T follicular helper cell (primary cell): ENCODE measurements at places on chromosomes 16 and 17.

- DNase-seq = peak; percentile 86
Observed at GRCh38 chr16:84819644-84820304, at the start of gene CRISPLD2. Gene CRISPLD2 (plus strand): TSS chr16:84819985. CDS start chr16:84838496, 18,511 bp downstream.

DNA sequence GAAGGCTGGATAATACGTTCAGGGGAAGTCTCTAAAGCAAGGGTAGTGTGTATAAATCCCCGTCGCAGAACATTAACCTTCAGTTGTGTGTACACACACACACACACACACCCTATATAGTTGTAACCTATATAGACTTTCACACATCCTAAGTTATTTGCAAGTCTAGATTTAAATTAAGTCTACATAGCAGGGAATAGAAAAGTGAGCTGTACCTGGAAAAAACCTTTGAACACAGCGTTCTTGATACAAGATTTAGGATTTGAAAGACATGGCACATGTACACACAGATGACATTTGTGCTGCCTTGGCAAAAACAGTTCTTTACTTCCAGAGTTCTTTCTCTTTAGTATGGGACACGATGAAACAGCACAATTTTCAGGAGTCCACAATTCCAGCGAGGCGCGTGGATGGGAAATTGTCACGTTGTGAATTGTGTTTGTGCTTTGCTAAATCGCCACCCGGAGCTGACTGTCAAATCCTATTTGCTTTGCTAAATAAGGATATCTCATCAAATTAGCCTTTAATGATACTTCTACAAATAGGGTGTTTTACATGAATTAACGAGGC, 233.9 kb downstream of the MRTFB start:
- no peak for DNase-seq

DNA sequence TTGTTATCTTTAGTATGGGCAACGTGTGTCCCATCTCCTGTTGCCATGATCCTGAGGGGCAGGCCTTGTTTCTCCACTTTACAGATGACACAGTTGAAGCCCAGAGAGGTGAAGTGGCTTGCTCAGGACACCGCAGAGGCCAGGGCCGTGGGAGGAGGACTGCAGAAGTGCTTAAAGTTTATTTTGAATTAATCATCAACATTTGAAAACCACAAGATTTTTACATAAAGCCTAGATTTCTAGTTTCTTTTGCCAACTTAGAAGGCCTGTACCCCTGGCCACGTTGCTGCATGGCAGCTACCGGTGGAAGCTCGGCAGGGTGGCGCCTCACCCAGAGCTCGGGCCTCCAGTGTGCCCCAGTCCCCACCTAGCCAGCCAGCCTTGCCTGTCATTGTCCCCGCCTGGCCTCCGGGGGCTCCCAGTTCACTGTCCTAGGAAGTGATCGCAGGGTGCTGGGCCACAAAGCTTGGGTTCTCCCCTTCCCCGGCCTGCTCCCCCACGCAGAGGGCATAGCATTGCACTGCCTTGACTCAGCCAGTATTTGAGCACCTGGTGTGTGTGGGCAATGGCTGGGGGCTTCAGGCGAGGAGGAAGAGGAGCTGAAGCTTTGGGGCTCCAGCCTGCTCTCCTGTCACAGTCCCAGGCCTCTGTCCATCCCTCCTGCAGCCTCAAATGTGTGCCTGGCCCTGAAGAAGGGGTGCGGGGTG, 14.8 kb upstream of the ADCY7 start:
- DNase-seq = no peak

GRCh38 chr16:25256695-25257469, 763 bp downstream of the ZKSCAN2 start:
- no peak for DNase-seq

- no peak for DNase-seq
Observed at GRCh38 chr17:15498107-15498506, 30.7 kb upstream of the CDRT4 start.

DNA sequence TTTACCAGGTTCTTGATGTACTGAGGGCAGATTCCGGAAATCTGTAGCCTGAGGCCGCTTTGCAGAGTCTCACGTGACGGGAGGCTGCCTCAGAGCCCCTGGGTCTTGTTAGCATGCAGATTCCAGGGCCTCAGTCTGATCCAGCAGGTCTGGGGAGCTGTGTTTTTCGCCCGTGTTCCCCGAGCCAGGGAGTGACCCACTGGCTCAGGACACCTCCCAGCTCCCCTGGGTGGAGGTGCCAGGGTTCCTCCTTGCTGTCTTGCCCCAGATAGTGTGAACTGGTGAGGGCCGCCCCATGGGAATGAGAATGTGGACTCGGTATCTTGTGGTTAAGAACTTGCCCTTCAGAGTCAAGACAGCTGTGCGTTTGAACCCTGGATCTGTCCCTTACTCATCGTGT, 98.6 kb downstream of the OR1D5 start:
- no peak for DNase-seq

DNA sequence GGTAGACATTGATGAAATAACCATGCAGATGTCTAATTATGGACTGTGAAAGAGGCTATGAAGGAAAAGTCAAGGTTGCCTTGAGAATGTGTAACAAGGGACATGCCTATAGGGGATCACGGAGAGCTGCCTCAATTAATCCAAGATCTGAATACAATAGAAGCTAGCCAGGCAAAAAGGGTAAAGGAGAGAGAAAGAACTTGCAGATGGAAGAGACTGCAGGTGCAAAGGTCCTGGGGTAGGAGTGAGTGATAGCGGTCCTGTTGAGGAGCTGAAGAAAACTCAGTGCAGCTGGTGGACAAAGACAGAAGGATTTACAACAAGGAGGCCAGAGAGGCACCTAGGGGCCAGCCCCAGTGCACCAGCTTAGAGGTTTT, 15.9 kb upstream of the TNS4 start:
- no peak for DNase-seq

- no peak for DNase-seq
Observed at GRCh38 chr16:65950211-65950610, 416.3 kb upstream of the CDH5 start.

DNA sequence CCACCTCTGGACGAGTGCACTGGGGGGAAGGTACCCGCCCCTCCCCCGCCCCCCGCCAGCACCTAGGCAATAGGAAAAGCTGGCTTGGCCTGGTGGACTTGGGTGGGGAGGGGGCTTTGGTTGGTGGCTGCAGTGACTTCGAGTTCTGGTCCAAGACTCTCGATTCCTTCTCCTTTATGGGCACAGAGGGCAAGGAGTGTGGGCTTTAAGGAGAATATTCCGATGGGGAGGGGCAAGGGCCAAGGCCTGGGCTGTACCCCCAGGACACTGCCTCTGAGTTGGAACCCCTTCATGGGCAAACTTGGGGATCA, 409 bp downstream of the ACSF2 start:
- no peak for DNase-seq

GRCh38 chr16:29688172-29688571, 9.2 kb downstream of the QPRT start:
- DNase-seq = no peak

DNA sequence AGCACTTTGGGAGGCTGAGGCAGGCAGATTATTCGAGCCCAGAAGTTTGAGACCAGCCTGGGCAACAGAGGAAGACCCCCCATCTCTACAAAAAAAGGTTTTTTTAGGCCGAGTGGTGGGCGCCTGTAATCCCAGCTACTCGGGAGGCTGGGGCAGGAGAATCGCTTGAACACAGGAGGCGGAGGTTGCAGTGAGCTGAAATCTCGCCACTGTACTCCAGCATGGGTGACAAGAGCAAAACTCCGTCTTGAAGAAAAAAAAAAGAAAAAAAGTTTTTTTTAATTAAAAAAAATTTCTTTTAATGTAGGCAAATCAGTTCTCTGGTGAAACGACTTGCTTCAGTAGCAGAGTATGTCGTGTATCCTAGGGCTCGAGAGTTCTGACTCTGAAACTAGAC, 10.9 kb downstream of the HSD3B7 start:
- DNase-seq = no peak

DNA sequence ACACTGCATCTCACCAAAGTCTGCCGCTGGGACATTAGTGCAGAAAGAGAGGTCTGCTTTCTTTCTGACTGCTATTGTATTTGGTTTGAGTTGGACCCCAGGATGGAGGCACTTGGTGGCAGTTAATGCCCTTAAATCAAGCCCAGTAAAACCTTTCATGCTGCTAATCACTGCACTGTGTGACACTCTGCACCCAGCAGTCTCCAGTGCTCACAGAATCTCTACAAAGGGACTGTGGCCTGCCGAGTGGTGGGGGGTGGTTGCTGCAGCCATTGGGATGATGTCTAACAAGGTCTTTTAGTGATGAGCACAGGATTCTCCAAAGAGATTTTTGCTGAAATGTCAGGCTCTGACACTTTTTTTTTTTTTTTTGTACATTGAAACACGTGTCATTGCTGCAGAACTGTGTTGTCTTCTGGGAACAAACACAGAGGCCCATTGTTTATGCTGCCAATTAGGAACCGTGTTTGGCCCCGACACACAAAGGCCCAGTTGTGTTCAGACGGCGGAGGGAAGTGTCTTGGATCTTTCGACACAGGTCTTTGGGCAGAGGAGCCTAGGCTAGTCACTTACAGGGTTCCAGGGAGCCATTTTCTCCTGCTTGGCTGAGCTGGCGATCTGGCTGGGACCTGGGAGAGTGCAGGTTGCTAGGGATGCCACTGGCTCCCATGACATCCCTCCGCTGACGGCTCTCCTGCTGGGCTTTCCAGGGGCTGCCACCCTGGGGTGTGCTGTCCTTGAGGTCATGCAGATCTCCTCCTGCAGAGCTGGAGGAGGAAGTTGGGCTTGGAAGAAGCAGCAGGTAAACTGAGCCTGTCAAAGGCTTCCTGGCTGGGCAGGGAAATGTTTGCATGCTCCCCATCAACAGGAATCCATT, 16.2 kb upstream of the TNRC6C start:
- no peak for DNase-seq

- DNase-seq = no peak
Observed at GRCh38 chr17:15651583-15652110, 32.1 kb upstream of the FBXW10B start.

DNA sequence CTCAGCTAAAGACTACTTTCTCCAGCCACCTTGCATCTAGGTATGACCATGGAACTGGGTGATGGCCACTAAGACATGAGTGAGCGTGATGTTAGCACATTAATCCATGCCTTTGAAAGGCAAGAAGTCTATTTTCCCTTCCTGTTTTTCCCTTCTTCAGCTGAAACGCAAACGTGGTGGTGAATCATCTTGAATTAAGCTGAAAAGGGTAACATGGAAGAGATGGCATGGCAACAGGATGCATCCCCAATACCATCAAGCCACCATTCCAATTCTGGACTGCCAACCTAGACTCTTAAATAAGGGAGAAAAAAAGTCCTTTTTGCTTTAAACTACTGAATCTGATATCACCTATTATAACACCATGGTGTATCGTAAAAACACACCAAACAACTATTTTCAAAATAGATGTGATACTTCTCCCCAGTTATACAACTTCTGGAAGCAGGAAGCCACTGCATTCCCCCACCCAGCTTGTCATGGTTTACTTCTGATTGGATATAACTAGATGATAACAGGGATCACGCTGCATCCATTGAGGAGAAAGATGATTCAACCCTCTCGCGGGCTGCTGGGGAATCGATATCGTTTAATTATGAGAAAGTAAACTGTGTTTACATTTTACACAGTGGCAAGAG, 368.6 kb downstream of the CDH13 start:
- DNase-seq = no peak

GRCh38 chr16:268141-269053, 7.3 kb downstream of the RGS11 start:
- DNase-seq = no peak

- DNase-seq = no peak
Observed at GRCh38 chr17:6388416-6388815, 46.5 kb downstream of the AIPL1 start.

GRCh38 chr17:78019367-78019975, 61.0 kb downstream of the TNRC6C start:
- DNase-seq = no peak

- DNase-seq = no peak
Observed at GRCh38 chr16:48158296-48158695, 2.5 kb upstream of the ABCC12 start.

GRCh38 chr17:50770346-50770745, 3.0 kb upstream of the ANKRD40CL start:
- no peak for DNase-seq

DNA sequence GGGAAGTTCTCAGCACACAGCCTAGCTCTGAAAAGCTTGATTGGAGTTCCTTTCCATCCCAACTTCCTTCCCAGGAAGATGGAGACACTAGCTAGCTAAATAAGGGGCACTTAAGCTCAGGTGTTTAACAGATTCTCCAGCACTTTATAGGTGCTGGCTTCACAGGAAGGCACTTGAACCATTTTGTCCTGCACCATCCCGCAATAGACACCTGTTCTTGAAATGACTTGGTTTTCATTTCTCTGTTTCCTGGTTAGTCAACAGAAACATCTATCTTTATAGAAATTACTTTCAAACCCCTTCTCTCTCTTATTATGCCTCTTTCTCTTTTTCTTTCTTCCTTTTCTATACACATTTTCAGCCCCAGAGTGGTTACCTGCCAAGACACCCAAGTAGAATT, 409.9 kb upstream of the ZFHX3 start:
- DNase-seq = no peak
